CD8-positive, alpha-beta memory T cell (primary cell): ENCODE measurements at places on chromosomes 6 and 20.
A peak's percentile ranks its signal among the peaks of the same experiment; 100 is the strongest.

- no peak for DNase-seq
Measured at GRCh38 chr20:49664612-49665313, 48.9 kb downstream of the B4GALT5 start.

DNA sequence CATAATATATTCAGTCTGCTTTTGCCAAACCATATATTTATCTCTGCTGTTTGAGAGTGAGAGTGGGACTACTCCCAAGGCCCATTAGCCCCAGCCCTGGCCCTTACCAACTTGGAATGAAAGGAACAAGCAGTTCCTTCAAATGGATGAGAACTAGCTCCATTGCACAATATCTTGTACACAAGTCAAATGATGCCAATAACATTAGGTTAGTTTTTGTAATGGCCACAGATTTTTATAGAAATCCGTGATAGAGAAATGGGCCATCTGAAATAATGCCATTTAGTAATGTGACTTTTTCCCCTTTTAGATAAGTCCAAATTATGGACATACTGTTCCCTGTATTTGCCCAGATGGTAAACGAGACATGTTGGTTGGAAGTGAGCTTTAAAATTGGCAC lies 117.0 kb downstream of the MAP3K7 start:
- DNase-seq, result no peak

- no peak for DNase-seq
Measured at GRCh38 chr20:59205044-59205443, 41.4 kb downstream of the ZNF831 start.

GRCh38 chr6:31172973-31173384 lies 2.5 kb upstream of the POU5F1 start:
- no peak for DNase-seq

- no peak for DNase-seq
Measured at GRCh38 chr20:23099791-23100719, 13.9 kb upstream of the CD93 start.

GRCh38 chr20:46894579-46894958 lies at the start of gene EYA2:
EYA2 (plus strand) TSS chr20:46894843; CDS start chr20:46990011, 95,168 bp downstream.
- DNase-seq, result no peak

DNA sequence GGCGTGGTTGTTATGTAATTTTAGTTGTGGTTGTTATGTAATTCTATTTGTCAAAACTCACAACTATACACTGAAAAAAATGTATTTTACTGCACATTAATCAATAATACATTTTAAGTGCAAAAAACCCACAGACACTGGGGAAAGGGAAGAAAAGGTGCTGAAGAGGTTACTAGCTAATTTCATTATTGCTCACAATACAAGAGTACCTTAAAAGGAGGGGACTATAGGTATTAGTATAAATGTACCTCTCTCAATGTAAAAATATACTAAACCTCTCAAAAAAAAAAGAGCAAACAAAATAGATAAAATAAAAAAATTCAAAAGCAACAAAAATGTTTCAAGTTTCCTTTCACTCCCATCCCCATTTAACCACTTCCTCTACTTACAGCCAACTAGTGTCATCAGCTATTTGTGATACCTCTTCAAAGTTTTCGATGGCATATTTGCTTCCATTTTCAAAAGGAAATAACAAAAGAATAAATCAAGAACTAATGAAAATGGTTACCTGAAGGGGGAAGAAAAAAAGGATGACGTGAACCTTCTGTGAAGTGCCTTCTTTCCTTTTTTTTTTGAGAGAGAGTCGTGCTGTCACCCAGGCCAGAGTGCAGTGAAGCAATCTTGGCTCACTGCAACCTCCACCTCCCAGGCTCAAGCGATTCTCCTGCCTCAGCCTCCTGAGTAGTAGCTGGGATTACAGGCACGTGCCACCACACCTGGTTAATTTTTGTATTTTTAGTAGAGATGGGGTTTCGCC lies 30.2 kb downstream of the RANBP9 start:
- DNase-seq, result no peak

DNA sequence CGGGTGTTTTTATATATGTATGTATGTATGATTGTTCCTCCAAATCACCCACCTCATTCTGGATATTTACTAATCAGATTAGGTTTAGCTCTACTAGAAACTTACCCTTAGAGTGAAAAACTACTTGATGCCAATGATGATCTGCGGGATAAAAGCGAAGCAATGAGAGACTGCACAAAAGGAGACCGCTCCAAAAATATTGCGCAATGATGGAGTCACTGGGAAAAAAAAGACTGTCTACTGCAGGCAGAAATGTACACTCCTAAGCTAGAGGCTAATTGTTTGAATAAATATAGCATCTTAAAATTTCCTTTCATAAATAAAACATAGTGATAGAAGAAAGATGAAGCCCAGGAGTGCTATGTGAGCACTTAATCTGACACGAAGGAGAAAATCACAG lies 7.3 kb downstream of the RAB32 start:
- DNase-seq, result no peak

GRCh38 chr20:51509208-51509607 lies 33.3 kb downstream of the NFATC2 start:
- no peak for DNase-seq

GRCh38 chr6:28137505-28137981 lies 4.1 kb upstream of the ZKSCAN8 start:
- DNase-seq, result peak; percentile 49

GRCh38 chr6:34696189-34696738 lies 303 bp downstream of the ILRUN start:
- no peak for DNase-seq

GRCh38 chr6:137952247-137952646 lies 85.2 kb downstream of the TNFAIP3 start:
- no peak for DNase-seq
